ENCODE measurements at places on chromosomes 2 and 18. TPM values are rescaled to one million over a fixed set of nuclear protein-coding genes. Genes with fewer than 3 reads are reported as not detected.

FLACC1 gene
- total RNA-seq, result 1.8 TPM

GPR45 gene
- not detected for total RNA-seq

CCBE1 gene
- 8.6 TPM for total RNA-seq

ANKRD30B gene
- 1.6 TPM for total RNA-seq

TNFAIP6 gene
- 8.8 TPM for total RNA-seq

RSAD2 gene
- total RNA-seq, result not detected

ACYP2 gene
- total RNA-seq, result 58.4 TPM

FARP2 gene
- 32.7 TPM for total RNA-seq

C2orf78 gene
- not detected for total RNA-seq

BIRC6 gene
- 71.6 TPM for total RNA-seq

GALR1 gene
- not detected for total RNA-seq

SMAD4 gene
- 130 TPM for total RNA-seq

GALNT3 gene
- 0.37 TPM for total RNA-seq

CLEC4F gene
- not detected for total RNA-seq

SERPINB3 gene
- not detected for total RNA-seq

NT5DC4 gene
- total RNA-seq, result not detected

GYPC gene
- total RNA-seq, result 13.7 TPM

SULT1C4 gene
- not detected for total RNA-seq

KIAA2012 gene
- total RNA-seq, result not detected

ANKAR gene
- total RNA-seq, result 5.9 TPM

ACADL gene
- 0.13 TPM for total RNA-seq

MBOAT2 gene
- total RNA-seq, result 30.5 TPM

CYP26B1 gene
- total RNA-seq, result 0.19 TPM

IMMT gene
- 93.0 TPM for total RNA-seq

RAB27B gene
- total RNA-seq, result 11.4 TPM

MAP2 gene
- 1.3 TPM for total RNA-seq

ABCG8 gene
- total RNA-seq, result not detected

GLI2 gene
- total RNA-seq, result 0.68 TPM

CHPF gene
- 388 TPM for total RNA-seq

CSRNP3 gene
- total RNA-seq, result 3.3 TPM

TXNDC2 gene
- 0.10 TPM for total RNA-seq

CD28 gene
- total RNA-seq, result 0.45 TPM

MALL gene
- 0.16 TPM for total RNA-seq

LTBP1 gene
- 14.4 TPM for total RNA-seq

ALKAL2 gene
- not detected for total RNA-seq

CPS1 gene
- total RNA-seq, result 33.9 TPM

RTP5 gene
- total RNA-seq, result 0.08 TPM

TMEM37 gene
- not detected for total RNA-seq

LCT gene
- total RNA-seq, result 0.16 TPM

FZD7 gene
- 22.7 TPM for total RNA-seq

NEU2 gene
- total RNA-seq, result not detected
